Stimulated activated CD8-positive, alpha-beta memory T cell treated with anti-CD3 and anti-CD28 coated beads, Interleukin-15, amount 100 ng/mL, for 1 hour (primary cell): ENCODE measurements at places on chromosomes 5 and 9.

- DNase-seq = no peak
These were observed 60.8 kb downstream of the HINT1 start for GRCh38 chr5:131104169-131104808.

GRCh38 chr9:1875251-1875851, 139.8 kb upstream of the SMARCA2 start:
- no peak for DNase-seq

- DNase-seq = no peak
These were observed at the start of gene SLC6A7 for GRCh38 chr5:150189728-150190502. Gene SLC6A7 (plus strand): TSS chr5:150190062. CDS start chr5:150190328, 266 bp downstream.

- no peak for DNase-seq
These were observed 160.6 kb downstream of the PALM2AKAP2 start for GRCh38 chr9:109940561-109940960.
